ENCODE measurements at places on chromosomes 2 and 18.

GRCh38 chr2:236883819-236884218, 201.9 kb upstream of the COPS8 start:
- no peak for DNase-seq

- DNase-seq = no peak
Measured at GRCh38 chr18:46320928-46321711, 216.9 kb downstream of the HAUS1 start.

- no peak for DNase-seq
Measured at GRCh38 chr2:43273529-43273928, 47.1 kb upstream of the ZFP36L2 start.

DNA sequence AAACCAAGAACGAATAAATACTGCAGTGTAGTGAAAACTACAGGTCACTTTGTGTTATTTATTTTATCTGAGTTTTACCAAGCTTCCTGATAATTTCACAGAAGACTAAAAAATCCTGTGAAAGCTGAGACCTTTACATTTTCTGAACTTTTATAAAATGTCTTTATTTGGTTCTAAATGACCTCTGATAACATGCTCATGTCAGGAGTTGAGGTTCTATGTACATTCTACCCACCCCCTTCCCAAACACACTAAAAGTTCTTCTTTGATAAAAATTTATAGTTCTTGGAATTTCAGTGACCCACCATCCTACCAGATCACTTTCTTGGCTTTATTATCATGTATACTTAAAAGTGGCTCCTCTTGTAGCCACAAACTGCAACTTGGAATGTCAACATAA, 463.1 kb downstream of the PIK3C3 start:
- DNase-seq = no peak

DNA sequence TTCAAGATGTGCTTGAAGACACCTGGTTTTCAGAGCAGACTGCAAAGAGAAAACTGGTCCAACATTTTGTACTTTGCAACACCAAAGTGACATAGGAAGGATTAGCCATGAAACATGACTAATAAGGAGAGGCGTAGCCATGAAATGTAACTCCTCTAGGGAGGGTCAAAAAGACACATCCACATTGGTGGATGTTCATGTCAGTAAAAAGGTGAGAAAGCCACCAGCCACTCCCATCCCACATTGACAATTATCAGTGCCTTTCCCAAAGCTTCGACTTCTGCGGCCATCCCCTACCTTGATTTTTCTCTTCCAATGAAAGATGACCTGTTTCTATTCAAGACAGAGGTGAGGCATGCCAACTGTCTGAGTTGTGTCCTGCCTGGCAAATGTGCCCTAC, 223.2 kb downstream of the ALK start:
- DNase-seq = no peak

GRCh38 chr2:239964399-239965185, 60.5 kb downstream of the NDUFA10 start:
- no peak for DNase-seq

- no peak for DNase-seq
Measured at GRCh38 chr2:47002031-47002430, 86.4 kb upstream of the MCFD2 start.

- no peak for DNase-seq
Measured at GRCh38 chr18:12886498-12887126, 2.6 kb upstream of the PTPN2 start.

- DNase-seq = no peak
Measured at GRCh38 chr18:44107187-44107586, 573.5 kb upstream of the SETBP1 start.

DNA sequence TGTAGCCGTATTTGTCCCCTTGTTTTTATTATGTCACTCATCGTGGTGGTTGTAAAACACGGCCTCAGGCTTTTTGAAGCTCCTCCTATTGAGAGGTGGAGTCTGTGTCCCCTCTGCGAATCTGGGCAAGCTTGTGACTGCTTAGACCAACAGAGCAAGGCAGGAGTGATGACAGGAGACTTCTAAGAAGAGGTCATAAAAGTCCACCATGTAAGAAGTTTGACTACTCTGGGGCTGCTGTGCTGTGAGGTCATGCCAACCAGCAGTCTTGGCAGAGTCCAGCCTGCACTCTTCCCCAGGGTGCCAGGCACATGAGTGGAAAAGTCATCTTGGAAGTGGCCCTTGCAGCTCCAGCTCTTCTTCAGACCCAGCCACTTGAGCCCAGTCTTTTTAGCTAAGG, 83.8 kb upstream of the SPTBN1 start:
- no peak for DNase-seq

DNA sequence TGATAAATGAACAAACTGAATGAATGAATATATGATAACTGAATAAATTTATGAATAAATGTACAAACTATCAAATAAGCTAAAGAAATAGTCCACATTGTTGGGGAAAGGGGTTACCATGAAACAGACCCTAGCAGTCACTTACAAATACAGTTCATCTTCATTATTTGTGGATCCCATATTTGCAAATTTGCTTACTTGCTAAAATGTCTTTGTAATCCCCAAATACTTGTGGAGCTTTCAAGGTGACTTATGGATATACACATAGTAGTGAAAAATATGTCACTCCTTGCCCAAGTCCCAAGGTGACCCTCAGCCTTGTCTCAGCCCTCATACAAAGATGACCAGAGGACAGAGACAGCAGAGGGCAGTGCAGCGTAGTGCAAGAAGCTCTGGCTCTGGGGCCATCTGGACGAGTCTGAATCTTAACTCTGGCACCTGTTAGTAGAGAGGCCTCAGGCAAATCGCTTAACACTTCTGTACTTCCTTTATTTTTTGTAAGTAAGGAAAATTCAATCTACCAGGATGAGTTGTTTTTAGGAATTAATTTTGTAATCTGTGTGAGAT, 3.1 kb downstream of the PAIP2B start:
- DNase-seq = peak; percentile 81

- no peak for DNase-seq
Measured at GRCh38 chr2:27792759-27793158, 21.2 kb downstream of the MRPL33 start.

DNA sequence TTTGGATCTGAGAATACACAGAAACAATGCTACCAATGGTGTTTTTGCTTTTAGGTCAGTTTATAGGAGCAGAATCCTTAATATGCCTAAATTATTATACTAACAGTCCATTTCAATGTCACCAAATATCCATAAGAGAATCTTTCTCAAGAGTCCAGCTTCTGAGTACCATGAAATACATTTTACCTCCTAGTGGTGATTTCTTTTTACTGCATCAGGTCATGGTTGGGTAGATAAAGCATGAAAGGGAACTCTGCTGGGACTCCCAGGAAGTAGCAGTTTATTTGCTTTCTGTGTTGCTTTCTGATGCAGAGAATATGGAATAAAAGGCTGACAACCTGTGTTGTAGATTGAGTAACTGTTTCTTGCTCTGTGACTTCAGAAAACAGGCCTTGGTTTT, 115.6 kb downstream of the PPP1R1C start:
- DNase-seq = no peak

DNA sequence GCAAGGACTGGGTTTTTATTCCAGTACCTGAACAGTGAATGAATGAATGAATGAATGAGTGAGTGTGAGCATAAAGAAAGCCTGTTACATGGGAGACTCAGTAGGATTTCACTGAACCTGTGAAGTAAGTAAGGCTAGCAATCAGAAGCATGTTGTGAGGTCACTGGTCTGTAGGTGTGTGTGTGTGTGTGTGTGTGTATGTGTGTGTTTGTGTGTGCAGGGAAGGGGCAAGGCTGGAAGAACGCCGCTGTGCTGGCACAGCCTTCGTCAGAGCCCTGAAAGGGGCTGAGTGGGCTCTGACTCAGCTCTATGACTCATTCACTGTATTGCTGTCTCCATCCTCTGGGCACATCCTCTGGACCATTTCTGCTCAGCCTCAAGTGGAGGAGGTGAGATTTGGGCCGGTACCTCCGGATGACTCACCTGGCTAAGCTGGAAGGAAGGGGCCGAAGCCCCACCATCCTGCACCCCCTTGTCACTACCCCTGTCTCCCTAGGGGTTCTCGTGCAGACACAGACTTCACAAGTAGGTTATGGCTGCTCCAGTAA, 51.4 kb upstream of the MRPL33 start:
- no peak for DNase-seq

DNA sequence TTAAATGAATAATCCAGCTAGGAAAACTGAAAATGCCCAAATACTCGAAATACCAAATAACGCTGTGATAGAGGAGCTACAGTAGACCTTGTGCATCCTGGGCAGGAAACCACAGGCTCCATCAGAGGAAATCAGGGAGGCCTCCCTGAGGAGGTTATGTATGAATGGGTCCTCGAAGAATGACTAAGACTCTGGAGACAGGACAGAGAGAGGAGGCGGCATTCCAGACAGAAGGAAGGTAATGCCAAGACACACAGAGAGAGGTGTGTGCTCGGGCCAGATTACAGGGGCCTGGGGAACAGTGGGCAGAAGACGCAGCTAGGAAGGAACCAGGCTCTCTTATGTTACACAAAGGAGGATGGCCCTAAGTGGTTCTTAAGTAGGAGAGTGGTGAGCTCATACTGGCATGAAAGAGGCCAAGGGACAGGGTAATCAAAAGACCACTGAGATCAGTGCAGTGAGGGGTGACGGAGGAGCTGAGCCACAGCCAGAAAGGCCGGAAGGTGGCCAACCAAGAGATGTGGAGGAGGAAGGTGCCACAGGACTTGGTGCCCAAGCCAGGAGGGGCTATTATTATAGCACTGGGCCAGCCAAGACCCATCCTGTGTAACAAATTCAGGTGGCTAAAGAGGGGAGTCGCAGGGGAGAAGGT, 9.9 kb downstream of the ST3GAL5 start:
- no peak for DNase-seq

DNA sequence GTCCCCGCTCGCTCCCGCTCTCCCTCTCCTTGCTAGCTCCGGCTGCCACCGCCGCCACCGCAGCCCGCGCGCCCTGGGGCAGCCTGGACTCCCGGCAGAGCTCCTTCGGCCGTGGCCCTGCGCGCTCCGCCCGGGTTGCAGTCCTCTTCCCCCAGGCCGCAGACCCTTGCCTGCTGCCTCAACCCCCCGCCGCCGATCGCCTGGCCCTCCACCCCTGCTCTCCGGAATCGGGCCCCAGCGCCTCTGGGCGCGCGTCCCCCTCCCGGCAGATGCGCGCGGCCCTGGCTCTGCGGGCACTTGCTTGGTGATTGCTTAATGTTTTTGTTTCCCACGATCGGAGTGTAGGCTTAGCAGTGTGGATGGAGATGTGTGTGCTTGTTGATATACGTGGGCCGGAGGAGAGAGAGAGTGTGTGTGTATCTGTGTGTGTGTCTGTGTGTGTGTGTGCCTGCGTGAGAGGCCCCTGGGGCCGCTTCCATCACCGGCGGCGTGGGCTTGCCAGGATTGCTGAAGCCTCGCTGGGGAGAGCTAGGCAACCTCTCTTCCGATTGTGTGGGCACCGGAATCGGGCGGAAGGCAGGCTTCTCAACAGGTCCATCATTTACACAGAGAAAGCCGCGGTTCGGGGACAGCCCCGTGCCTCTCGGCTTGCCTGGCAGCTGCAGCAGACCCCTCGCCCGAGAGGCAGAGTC, 877 bp downstream of the INHBB start:
- DNase-seq = peak; percentile 50

- DNase-seq = no peak
Measured at GRCh38 chr2:176082824-176083751, 674 bp downstream of the EVX2 start.

- DNase-seq = no peak
Measured at GRCh38 chr2:161243312-161243711, 64.9 kb upstream of the PSMD14 start.

GRCh38 chr2:230668184-230668938, 44.3 kb upstream of the CAB39 start:
- DNase-seq = no peak

DNA sequence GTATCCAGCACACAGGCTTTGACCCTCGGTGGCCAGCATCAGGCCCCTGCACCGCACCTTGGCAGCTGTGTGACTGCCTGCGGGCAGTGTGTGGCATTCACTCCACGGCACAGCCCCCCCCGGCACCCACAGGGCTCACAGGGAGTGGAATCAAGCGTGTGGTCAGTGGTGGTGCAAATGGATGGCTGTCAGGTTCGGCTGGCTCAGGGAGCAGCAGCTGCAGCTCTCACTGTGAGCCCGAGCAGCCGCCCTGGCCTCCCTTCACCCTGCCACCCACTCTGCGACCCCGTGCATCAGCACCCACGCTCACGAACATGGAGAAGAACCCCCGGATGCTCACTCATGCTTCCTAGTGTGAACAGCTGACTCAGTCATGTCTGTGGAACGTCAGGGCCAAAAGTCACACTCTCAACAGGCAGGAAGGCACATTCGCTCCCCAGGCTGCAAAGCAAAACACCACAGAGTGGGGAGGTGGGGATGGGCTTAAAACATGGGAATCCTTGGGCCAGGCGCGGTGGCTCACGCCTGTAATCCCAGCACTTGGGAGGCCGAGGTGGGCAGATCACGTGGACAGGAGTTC, 41.5 kb upstream of the GPC1 start:
- no peak for DNase-seq

DNA sequence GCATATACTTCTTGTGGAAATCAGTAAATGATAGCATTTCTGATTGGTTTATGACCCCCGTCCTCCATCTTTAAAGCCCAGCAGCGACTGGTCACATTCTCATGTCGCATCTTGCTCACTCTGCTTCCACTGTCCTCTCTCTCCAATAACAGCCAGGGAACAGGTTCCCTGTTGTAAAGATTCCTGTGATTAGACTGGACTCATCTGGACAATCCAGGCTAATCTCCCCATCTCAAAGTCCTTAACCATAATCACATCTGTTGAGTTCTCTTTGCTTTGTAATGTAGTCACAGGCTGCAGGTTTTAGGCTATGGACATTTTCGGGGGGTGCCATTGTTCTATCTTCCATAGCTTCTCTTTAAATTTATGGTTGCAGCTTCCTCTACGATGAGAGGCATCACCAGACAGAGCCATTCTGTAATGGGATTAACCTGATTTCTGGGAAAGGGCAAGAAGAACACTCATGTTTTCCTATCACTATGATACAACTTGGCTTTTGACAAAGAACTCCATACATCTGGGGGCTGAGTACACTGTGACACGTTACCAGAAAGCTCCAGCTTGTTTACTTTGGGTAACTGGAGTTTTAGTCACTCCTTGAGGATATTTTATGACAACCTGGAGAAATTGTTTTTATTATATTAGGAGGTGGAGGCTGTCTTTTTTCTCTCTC, 159.0 kb downstream of the NYAP2 start:
- no peak for DNase-seq

DNA sequence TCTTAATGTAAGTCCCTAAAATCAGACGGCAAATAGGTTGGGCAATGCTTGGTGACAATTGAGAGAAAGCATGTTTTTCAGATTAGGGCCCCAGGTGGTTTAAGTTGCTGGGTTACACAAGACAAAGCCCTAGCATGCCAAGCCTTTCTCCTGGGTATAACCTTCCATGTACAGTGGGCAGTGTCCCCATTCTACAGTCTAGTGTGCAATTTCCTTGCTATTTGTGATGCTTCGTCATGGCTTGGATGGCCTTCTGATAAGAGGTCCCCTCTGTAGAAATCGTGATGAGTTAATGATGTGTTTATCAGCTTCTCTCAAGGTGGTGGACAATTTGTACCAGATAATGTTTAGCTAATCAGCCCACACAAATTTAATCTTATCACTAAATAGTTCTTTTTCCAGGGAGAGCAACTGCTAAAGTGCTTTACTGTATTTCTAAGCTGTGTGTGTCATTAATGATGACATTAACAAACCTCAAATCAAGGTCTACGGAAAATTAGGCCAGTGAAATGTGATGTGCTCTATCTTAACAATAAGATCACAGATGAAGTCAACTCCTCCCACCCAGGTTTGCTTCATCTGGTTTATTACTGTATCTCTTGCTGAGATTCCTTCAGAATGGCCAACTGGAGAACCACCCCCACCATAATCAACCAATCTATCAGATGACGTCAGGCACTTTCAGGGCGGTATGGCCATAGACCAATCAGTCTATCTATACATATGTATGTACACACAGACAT, 61.7 kb downstream of the PLB1 start:
- no peak for DNase-seq
